ENCODE measurements at places on chromosomes 6 and 20.

DNA sequence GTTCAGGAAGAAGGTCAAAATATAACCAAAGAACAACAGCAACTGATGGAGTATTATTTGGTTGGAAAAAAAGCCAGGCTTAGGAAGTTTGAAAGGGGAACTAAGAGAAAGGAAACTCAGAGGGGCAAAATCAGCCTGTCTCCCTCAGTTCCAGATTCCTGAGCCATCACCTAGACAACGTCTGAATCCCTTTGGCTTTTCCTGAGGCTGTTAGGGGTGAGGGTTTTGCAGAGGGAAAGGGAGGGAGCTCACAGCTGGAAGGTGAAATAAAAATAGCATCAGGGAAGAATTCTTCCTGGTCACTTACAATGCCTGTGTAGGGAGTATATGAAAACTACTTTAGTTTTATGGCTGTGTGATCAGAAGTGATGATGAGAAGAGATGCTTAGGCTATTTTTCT lies 100.5 kb downstream of the SOBP start:
- no peaks in the 10 kb centered on the region for H3K4me1 ChIP-seq
- no peaks in the 10 kb centered on the region for H3K27me3 ChIP-seq
- no peak overlapping the region for H3K4me3 ChIP-seq
- DNase-seq: no peak
- no peaks in the 10 kb centered on the region for H3K36me3 ChIP-seq

DNA sequence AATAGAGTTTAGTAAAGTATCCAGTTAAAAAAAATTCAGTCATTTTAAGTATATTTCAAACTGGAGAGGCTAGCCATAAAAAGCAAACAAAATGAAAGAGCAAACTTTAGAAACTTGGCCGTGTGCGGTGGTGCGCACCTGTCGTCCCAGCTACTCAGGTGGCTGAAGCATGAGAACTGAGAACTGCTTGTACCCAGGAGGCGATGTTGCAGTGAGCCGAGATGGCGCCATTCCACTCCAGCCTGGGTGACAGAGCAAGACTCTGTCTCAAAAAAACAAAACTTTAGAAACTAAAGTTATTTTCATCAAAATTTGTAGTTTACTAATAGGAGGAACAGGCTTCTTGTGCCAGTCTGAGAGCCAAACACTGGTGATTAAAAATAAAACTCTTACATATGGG lies 100.2 kb upstream of the POPDC3 start:
- no peak for DNase-seq
- H3K36me3 ChIP-seq: peaks cover 18% of the 10 kb centered on the region
- H3K4me3 ChIP-seq: no peak overlapping the region
- no peak overlapping the region for H3K27ac ChIP-seq
- no peaks in the 10 kb centered on the region for H3K27me3 ChIP-seq
- no peaks in the 10 kb centered on the region for H3K4me1 ChIP-seq

DNA sequence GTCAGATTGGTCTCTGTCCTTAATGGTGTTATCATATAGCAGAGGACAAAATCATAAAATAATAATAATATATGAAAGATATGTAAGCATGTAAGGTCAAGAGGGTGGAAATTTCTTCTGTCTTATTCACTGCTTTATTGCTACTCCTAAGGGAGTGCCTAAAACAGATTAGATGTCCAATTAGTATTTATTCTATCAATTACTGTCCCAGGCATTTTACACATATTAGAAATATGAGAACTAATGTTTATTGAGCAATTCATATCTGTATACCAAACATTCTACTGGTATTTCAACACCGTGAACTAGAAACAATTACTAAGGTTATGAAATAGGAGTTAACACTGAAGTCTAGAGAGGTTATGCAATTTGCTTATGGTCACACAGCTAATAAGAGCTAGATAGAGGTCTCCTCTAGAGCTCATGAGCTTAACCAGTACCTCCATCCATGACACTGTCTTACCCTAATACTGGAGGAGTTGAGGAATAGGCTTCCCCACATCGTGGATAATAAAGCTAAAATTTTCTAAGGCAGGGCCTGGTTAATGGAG lies 302.3 kb downstream of the PLCB1 start:
- DNase-seq: no peak
- no peaks in the 10 kb centered on the region for H3K27me3 ChIP-seq
- no peak overlapping the region for H3K27ac ChIP-seq
- H3K4me1 ChIP-seq: peaks cover 32% of the 10 kb centered on the region

- no peak for DNase-seq
- no peaks in the 10 kb centered on the region for H3K4me1 ChIP-seq
- no peaks in the 10 kb centered on the region for H3K36me3 ChIP-seq
- no peak overlapping the region for H3K4me3 ChIP-seq
These were observed 360.2 kb downstream of the PREX1 start for GRCh38 chr20:48467622-48468021.

GRCh38 chr6:111813237-111813636 lies 60.0 kb downstream of the FYN start:
- H3K27ac ChIP-seq: no peak overlapping the region
- no peak overlapping the region for H3K4me3 ChIP-seq
- DNase-seq: no peak
- H3K36me3 ChIP-seq: no peaks in the 10 kb centered on the region
- H3K4me1 ChIP-seq: no peaks in the 10 kb centered on the region

GRCh38 chr6:20629509-20629908 lies 95.3 kb downstream of the CDKAL1 start:
- DNase-seq: no peak
- H3K4me1 ChIP-seq: no peaks in the 10 kb centered on the region
- no peak overlapping the region for H3K4me3 ChIP-seq
- H3K27me3 ChIP-seq: no peaks in the 10 kb centered on the region
- no peaks in the 10 kb centered on the region for H3K36me3 ChIP-seq

DNA sequence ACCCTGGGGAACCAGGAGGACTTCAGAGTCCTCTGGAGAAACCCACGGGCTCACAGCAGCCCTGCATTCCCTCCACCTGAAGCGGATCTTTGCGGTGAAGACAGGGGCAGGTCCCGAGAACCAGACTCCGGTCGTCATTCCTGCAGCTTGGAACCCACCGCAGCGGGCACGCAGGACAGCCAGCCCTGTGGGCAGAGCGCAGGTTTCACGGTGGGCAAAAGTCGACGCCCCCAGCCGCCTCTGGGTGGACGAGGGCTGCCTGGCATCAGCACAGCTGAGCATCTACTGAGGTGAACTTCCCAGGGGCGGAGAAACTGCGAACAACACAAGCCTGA lies 118.3 kb downstream of the PSMB1 start:
- no peak overlapping the region for H3K4me3 ChIP-seq
- H3K27ac ChIP-seq: no peak overlapping the region
- no peaks in the 10 kb centered on the region for H3K36me3 ChIP-seq
- H3K4me1 ChIP-seq: peaks cover 7% of the 10 kb centered on the region

DNA sequence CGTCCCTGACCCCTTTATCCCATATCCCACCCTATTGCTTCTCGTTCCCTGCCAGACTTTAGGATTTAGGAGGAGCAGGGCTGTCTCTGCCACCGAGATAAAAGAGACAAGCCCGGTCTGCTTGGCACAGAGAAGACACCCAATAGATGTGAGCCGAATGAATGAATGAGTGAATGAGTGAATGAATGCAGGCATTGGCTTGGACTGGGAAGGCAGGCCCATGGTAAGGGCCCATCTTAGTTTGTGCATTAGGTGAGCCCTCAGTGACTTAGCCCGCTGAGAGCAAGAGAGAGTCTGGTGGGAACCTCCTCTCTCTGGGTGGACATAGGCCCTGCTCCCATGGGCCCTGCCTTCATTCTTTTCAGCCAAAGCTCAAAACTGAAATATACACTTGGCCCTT lies 879 bp upstream of the BPIFB6 start:
- no peak overlapping the region for H3K27ac ChIP-seq
- H3K4me1 ChIP-seq: no peaks in the 10 kb centered on the region
- no peak overlapping the region for H3K4me3 ChIP-seq
- H3K36me3 ChIP-seq: no peaks in the 10 kb centered on the region
